Activated naive CD8-positive, alpha-beta T cell treated with anti-CD3 and anti-CD28 coated beads, Interleukin-2, amount 50 U/mL, for 16 hours (primary cell): ENCODE measurements at places on chromosomes 2 and 18.

DNA sequence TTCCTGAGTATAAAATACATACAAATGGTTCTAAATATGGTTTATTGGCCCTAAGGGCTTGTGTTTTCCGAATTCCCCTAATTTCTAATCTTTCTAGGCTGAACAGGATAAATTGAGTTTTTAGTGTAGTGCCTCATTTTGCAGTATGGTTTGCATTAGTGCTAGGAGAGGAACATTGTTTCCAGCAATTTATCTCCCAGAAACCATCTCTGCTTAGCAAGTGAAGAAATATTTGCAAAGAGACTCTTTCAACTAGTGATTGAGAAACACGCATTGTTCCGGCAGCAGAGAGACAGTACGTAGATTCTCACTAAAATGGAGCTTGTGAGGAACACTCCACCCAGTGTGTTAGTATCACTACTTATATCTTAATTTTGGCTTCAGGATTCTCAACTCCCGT lies 177.8 kb upstream of the EPAS1 start:
- DNase-seq, result no peak

- no peak for DNase-seq
Observed at GRCh38 chr2:120641366-120641771, 94.3 kb upstream of the GLI2 start.

- DNase-seq, result no peak
Observed at GRCh38 chr2:28004086-28004485, 113.6 kb downstream of the BABAM2 start.

GRCh38 chr18:58272779-58273435 lies 228.9 kb downstream of the NEDD4L start:
- no peak for DNase-seq
